ENCODE measurements at places on chromosomes 4 and X.

GRCh38 chr4:155582971-155583437 is 83.6 kb upstream of the GUCY1A1 start:
- peak; percentile 3 for DNase-seq

DNA sequence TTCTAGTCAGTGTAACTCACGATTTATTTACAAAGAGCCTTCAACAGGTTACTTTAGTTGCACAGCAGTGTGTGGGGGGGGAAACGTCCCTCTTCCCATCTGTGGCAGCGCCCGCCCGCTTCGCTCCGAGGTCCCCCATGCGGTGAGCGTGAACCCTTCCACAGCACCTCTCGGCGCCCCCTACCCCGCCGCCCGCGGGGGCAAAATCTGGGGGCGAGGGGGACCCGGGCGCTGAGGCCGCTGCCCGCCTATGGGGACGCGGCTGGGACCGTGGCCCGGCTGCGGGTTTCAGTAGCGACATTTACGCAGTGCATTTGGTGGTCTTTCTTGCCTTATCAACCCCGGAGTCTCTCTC is 6.4 kb downstream of the NKX6-1 start:
- no peak for DNase-seq

GRCh38 chr4:187972135-187972534 is 23.4 kb upstream of the ZFP42 start:
- DNase-seq: no peak

- no peak for DNase-seq
Measured at GRCh38 chrX:69029771-69030170, 135.5 kb downstream of the PJA1 start.

GRCh38 chr4:140151699-140152012 is 2.3 kb downstream of the MAML3 start:
- peak; percentile 55 for DNase-seq
